ENCODE measurements at places on chromosomes 12 and 14. TPM values are rescaled to one million over a fixed set of nuclear protein-coding genes. Genes with fewer than 3 reads are reported as not detected.

Gene APAF1
- total RNA-seq = 11.3 TPM

Gene RFLNA
- 4.9 TPM for total RNA-seq

Gene RTN1
- total RNA-seq = 0.29 TPM

Gene MYO1H
- total RNA-seq = not detected

Gene MLXIP
- 14.6 TPM for total RNA-seq

Gene E2F7
- 3.9 TPM for total RNA-seq

Gene ANO4
- total RNA-seq = 0.99 TPM

Gene GLIPR1L1
- not detected for total RNA-seq

Gene FIGNL2
- total RNA-seq = 0.36 TPM

Gene ARHGEF25
- total RNA-seq = 12.4 TPM

Gene ANO2
- total RNA-seq = 7.8 TPM

Gene ADAMTS20
- 0.31 TPM for total RNA-seq

Gene PRIM1
- 1.7 TPM for total RNA-seq

Gene JPH4
- total RNA-seq = not detected

Gene ST8SIA1
- 1.6 TPM for total RNA-seq

Gene LBHD2
- 2.7 TPM for total RNA-seq

Gene PLEKHD1
- 1.1 TPM for total RNA-seq

Gene GPR84
- total RNA-seq = not detected

Gene PZP
- not detected for total RNA-seq

Gene KCNK13
- not detected for total RNA-seq

Gene ESRRB
- not detected for total RNA-seq

Gene PTPRQ
- total RNA-seq = 0.47 TPM

Gene ENDOU
- not detected for total RNA-seq

Gene HHIPL1
- 0.32 TPM for total RNA-seq

Gene EEA1
- total RNA-seq = 24.9 TPM

Gene POTEM
- total RNA-seq = not detected

Gene SRGAP1
- 2.3 TPM for total RNA-seq

All from myocyte (in vitro differentiated cells).